ENCODE measurements at places on chromosomes 12 and 14.

DNA sequence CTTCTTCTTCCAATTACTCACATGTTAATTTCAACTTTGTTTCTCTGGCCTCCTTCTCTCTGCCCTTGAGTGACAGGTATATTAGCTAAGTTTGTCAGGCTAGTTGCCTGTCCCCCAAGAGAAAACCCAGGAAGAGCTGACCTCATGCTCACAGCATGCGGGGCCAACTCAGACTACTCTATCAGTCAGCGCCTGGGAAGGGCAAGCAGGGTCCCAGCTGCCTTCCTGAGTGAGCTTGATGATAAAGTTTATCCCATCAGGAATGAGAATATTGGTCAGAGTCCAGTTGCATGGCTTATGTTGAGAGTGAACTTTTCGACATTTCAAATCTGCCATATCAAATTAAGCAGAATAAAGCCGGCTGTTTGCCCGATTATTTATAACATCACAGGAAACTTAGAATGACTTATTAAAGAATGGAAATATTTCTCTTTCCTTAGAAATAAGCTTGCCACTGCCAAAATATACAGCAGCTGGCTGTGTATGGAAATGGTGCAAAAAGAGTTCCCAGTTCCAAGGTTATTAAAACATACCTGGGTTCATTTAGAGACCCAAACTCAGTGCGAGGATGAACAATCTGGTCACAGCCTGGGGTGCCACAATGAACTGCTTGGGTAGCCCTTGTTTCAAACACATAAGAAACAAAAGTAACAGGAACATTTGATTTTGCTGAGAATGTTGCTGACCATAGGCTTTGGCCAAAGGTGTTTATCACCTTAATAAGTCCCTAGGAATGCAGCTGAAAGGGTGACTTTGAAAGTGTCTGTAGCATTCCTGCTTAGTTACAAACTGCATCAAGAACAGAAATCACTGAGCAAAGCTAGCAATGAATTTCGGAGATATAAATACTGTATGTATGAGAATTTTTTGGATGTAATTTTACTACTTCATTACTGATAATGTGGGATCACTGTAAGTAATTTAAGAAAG, 1553.8 kb upstream of the FLRT2 start:
- DNase-seq: no peak

- peak; percentile 80 for DNase-seq
These were observed 4.1 kb upstream of the CCND2 start for GRCh38 chr12:4269279-4269991.

- DNase-seq: no peak
These were observed 37.3 kb downstream of the CCDC85C start for GRCh38 chr14:99566390-99567354.

DNA sequence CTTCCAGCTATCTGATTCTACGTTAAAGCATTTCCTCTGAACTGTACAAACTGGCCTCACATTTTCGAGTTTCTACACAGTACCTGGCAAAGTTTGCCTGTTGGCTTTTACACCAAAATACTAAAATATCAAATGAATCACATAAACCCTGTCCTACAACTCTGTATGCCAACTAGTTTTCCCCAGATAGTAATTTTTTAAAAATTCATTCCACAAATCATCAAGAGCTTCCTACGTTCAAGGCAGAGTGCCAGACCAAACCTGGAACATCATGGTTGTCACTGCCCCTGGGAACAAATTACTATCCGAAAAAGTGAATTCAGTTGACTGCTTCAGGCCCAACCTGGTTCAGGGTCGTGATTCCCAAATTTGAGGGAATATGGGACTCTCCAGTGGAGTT, 2.1 kb downstream of the TMEM30B start:
- DNase-seq: no peak

GRCh38 chr14:56821177-56821576, 10.9 kb upstream of the OTX2 start:
- no peak for DNase-seq

DNA sequence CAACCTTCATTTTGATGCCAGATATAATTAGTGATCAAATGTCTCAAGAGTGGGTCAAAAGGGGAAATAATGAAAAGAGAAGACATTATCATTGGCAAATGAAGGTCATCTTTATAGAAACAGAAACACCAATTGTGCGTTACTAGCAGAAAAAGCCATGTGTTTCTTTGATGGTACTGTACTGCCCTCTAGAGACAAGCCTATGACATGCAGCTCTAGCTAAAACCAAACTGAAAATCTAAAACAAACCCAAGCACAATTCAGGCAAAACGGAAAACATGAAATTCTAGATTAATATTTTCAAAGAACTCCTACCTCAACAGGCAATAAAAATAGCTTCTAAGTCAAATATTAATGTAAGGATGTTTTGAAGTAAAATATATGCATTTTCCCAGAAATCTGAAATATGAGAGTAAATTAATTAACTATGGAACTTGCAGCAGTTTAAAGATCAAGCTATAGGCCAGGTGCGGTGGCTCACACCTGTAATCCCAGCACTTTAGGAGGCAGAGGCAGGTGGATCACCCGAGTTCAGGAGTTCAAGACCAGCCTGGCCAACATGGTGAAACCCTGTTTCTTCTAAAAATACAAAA, 115.4 kb downstream of the KLHL28 start:
- peak; percentile 41 for DNase-seq

DNA sequence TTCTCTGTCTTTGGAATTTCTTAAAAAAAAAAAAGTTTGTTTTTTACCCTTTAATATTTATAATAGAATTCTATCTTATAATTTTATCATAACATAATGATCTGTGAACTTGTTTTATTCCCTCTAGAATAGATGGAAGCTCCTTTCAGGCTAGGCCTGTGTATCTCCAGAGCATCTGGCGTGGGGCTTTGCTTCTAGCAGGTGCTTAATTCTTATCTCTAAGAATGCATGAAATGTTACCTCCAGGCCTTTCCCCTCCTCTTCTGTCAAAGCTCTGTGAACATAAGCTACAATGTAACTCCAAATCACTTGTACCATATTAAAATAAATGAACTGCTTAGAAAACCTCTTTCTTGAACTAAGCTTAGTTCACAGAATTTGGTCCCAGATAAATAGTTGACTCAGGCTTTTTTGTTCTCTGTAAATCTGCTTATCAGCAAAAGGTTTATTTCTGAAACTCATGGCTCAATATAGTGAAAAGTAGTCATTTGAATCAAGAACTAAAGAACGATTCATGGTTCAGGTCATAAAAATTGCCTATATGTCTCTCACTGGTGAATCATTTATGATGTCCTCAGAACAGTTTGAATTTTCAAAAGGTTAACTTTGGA, 407.1 kb downstream of the TRHDE start:
- no peak for DNase-seq

DNA sequence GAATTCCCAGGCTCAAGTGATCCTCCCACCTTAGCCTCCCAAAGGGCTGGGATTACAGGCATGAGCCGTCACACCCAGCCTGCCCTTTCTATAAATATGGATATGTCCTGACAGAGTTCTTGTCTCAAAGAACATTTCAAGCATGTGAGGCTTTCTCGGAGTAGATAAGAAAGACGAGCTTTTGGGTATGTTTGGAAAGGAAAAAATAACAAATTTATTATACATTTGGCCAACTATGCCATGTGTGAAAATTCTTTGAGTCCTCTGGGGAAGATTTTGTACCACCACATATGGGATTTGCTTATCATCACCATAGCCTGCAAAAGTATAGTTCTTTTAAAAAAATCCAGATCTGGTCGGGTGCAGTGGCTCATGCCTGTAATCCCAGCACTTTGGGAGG, 23.7 kb upstream of the MYBPC1 start:
- no peak for DNase-seq

DNA sequence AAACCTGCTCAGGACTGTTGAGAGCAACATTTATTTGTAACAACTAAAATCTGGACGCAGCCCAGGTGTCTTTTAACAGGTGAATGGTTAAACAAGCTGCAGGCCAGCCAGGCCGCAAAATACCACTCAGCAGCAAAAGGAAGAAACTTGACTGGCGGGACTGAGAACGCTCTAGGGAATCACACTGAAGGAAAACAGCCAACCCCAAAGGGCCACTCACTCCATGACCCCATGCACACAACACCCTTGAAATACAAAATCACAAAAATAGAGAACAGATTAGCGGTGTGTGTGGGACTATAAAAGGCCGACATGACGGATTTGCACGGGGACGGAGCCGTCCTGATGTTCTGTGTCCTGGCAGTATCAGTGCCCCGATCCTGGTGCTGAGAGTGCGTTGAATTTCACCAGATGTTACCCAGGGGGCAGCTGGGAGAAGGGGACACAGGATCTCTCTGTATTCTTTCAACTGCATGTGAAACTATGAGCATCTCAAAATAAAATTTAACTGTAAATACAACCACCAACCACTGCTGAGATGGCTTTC, 23.0 kb downstream of the VPS37B start:
- no peak for DNase-seq

- no peak for DNase-seq
These were observed 4.4 kb downstream of the AMHR2 start for GRCh38 chr12:53427905-53428594.

DNA sequence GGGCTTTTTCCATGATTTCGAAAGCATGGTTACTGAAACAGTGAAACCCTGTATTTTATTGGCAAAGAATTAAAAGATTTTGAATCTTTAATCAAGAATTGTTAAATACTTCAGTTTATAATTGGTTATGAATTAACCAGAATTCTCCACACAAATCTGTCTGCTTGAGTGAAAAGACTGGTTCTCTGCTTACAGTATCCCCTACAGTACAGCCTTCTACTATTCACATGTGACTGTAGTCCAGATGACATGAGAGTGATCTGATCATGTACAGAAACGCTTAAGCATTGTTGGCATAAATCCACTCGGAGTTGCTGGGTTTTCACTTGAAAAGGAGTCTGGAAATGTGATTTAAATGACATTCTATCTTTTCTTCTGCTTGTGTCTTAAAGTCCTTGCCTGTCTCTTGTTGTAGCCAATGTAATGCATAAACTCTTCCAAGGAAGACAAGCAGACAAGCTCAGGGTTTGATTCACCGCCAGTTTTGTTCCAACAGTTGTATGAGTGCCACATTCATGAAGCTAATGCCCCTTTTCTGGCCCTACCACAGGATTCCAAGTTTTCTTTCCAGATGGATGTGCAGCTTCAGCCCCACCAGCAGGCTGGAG, 222.0 kb upstream of the LRIG3 start:
- DNase-seq: no peak

DNA sequence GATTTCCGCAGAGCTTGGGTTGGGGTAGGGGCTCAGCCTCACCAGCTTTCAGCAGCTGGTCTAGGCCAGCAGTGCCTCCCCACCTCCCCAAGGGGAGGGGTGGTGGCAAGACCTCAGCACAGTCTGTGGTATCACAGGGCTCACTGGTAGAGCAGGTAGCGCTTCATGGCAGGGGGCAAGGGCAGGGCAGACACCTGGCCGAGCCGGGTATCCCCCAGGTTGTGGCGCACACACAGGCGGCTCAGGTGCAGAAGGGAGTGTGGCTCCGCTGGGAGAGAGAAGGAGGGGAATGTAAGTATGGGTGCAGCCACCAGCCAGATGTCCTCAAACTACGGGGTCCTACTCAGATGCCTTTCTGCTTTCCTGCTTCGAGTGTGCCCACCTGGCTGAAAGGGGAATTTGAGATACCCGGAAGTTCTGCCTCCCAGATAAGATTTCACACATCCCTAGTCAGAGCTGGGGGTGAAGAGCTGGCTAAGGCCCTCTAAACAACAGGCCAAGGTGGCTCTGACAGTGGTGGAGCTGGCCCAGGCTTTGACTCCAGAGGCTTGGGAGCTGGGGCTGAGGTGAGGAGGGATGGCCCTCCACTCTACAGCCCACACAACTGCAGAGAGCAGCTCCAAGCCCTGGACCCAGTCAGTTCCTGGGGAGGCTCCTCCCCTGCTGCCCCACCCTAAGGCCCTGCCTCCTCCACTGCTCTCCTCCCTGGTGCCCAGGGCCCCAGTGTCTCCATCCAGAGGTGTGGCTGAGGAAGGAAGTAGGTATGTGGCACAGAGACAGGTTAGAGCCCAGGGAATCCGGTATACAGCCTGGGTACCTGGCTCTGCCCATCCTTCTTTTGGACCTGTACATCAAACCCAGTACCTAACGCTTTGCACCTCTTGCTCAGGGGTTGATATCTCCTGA, 1.8 kb downstream of the SPSB2 start:
- DNase-seq: no peak

DNA sequence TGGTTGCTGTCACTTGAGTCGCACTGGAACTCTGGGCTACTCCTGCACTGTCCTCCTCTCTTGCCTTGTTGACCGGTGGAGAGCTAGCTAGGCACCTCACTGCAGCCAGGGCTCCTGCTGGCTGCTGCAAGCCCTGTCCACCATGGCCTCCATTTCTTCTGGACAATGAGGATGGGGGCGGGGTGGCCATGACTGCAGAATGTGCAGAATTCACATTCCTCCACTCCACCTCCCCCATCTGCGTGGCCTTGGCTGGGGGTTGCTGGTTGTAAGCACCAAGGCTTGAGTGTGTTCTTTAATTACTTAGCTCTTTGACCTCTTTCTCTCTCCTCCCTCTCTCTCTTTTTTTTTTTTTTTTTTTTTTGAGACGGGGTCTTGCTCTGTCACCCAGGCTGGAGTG, 248.5 kb downstream of the PCNX1 start:
- no peak for DNase-seq

DNA sequence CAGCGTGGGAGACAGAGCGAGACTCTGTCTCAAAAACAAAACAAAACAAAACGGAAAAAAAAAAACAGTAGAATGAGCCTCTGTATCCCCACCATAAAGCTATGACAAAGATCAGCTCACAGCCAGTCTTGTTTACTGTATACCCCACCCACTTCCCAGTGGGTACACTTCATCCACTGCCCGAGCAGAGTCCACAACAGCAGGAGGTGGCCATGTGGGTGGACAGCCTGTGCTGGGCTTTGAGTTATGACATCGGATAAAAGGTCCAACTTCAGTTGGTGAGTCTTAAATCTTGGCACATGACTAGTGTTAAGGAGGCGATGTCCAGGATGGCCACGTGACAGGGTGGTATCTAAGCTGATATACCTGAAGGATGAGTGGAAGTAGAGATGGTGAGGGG, 34.8 kb upstream of the MAPKAPK5 start:
- no peak for DNase-seq

- no peak for DNase-seq
These were observed 3.6 kb upstream of the TTC7B start for GRCh38 chr14:90819734-90820393.

- no peak for DNase-seq
These were observed 211.1 kb upstream of the DAAM1 start for GRCh38 chr14:58977366-58977765.

- DNase-seq: no peak
These were observed 123.1 kb upstream of the PRMT8 start for GRCh38 chr12:3367750-3368444.

DNA sequence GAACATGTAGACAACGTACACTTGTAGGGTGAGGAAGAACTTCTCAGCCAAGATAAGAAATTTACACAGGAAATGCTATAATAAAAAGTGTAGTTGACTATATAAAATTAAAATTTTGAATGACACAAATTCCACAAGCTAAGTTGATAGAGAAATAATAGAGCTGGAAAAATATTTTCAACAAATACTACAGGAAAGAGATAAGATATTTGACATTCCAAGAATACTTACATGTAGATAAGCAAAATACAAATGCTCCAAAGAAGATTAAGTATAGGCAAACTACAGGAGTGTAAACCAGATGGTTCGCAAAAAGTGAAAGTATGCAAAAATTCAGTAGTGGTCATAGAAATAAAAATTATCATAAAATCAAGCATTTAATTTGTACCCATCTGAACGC, 49.2 kb upstream of the ANP32D start:
- no peak for DNase-seq

- DNase-seq: peak; percentile 49
These were observed 49.2 kb downstream of the TESPA1 start for GRCh38 chr12:54935235-54935951.

- DNase-seq: no peak
These were observed 173.1 kb downstream of the SLC38A4 start for GRCh38 chr12:46652692-46653091.
